ENCODE measurements at places on chromosomes 12 and 14.
A peak's percentile ranks its signal among the peaks of the same experiment; 100 is the strongest.

DNA sequence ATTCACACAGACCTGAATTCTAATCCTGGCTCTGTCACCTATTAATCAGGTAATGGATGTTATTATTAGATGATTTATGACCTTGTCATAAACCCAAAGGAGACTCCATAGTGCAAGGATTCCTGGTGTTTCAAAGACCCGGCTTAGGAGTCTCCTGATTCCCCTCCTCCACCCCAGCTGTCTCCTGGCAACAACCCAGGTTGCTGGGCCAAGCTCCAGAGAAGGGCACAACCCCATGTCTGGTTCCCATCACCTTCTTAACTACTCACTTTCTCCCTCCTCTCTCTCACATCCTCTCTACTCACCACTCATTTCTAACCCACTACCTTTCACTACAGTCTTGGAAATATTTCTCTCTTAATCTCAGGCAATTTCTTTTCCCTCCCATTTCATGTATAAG, 41.6 kb downstream of the RHOJ start:
- no peak for DNase-seq

GRCh38 chr12:27841392-27841882, 61.4 kb upstream of the MANSC4 start:
- DNase-seq, result no peak

DNA sequence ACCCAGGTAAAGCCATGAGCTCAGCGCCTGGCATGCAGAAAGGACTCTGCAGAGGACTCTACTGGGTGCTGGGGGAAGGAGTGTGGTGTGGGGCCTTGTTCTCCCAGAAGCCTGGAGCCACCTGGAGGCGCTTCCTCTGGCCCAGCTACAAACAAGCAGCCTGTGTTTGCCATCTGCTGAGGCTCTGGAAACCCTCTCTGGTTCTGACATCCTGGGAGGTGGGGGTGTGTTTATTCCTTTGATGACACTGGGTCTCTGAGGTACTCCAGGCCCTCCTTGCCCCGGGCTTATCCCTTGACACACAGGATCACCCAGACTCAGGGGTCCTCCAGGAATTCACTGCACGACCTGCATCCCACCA, 44.9 kb downstream of the RNF34 start:
- no peak for DNase-seq

- DNase-seq, result no peak
These were observed 222.9 kb upstream of the MYL2 start for GRCh38 chr12:111143271-111143670.

GRCh38 chr12:53074283-53074998, 4.7 kb downstream of the SPRYD3 start:
- DNase-seq, result no peak

- DNase-seq, result no peak
These were observed 81.4 kb downstream of the ATXN7L3B start for GRCh38 chr12:74619084-74619483.

GRCh38 chr12:82954572-82954971, 267.9 kb downstream of the TMTC2 start:
- DNase-seq, result no peak

DNA sequence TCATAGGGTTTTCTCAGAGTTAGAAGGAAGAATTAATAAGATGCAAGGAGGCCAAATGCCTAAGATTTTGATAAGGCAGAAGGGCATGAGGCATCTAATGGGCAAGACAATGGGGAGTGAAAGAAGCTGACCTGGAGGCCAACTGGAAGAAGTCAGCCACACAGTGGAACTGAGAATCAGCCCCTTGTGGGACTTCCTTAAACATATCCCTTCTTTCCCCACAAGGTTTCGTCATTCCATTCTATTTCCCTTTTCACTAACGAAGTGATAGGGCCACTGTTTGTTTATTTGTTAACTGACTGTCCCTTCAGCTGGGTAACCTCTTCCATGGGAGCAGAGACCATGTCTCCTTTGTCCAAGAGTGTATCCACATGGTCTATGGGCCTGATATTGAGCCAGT, 86.2 kb downstream of the HELB start:
- no peak for DNase-seq

DNA sequence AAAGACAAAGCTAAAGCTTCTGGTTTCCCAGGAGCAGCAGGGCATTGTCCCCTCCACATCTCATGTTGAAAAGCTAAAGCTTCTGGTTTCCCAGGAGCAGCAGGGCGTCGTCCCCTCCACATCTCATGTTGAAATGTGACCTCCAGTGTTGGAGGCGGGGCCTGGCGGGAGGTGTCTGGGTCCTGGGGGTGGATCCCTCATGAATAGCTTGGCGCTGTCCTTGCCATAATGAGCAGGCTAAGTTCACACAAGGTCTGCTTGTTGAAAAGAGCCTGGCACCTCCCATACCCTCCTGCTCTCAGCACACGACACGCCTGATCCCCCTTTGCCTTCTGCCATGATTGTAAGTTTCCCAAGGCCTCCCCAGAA, 123.7 kb downstream of the PIWIL1 start:
- DNase-seq, result no peak

GRCh38 chr14:71230897-71231296, 323.6 kb downstream of the PCNX1 start:
- no peak for DNase-seq

DNA sequence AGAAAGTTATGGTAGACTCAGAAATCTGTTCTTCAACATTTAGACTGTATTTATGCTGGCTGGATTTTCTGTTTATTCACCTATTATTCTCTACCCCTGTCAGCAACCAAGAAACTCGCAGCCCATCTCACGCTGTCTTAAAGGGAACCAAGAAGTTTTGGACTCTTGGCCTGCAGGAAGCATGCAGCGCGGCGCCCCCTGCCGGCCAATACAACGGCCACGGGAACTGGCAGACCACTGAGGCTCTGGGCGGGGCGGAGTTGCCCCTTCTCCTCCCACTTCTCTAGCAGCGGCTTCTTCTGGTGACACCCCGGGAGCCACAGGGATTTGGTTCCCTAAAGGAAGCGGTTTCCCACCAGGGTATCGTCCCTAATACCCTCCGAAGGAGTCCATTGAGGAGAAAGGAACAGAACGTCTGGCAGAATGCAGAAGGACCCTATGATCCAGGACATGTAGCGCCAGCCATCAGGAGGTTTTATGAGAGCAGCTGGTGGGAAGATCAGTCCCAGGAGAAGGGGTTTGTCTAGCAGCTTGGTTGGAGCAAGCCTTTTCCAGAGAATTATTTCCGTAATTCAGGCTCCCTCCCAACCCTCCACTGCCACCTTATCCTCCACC, 21.0 kb upstream of the RNASE2 start:
- no peak for DNase-seq

DNA sequence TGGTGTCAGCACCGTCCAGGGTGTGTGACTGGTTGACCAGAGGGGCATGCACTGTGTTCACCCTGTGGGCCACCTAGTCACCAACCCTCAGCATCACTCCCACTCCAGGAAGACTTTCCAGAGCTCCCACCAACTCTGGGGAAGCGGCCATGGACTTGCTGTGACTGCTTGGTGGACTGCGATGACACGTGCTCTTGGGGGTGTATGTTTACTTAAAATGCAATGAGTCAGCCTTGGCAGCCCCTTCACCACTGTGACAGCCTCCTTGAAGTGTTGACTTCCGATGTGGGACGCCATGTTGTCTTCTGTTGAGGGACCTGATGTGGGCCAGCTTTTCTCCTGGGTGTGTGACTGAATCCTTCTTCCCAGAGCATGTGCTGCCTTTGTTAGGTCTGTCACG, 151.1 kb upstream of the RTL1 start:
- no peak for DNase-seq

- DNase-seq, result no peak
These were observed 26.1 kb upstream of the PTHLH start for GRCh38 chr12:27998658-27999057.

- no peak for DNase-seq
These were observed 781.7 kb downstream of the TRHDE start for GRCh38 chr12:73053893-73054292.

- no peak for DNase-seq
These were observed 192.9 kb downstream of the SEC23A start for GRCh38 chr14:38910092-38910491.

DNA sequence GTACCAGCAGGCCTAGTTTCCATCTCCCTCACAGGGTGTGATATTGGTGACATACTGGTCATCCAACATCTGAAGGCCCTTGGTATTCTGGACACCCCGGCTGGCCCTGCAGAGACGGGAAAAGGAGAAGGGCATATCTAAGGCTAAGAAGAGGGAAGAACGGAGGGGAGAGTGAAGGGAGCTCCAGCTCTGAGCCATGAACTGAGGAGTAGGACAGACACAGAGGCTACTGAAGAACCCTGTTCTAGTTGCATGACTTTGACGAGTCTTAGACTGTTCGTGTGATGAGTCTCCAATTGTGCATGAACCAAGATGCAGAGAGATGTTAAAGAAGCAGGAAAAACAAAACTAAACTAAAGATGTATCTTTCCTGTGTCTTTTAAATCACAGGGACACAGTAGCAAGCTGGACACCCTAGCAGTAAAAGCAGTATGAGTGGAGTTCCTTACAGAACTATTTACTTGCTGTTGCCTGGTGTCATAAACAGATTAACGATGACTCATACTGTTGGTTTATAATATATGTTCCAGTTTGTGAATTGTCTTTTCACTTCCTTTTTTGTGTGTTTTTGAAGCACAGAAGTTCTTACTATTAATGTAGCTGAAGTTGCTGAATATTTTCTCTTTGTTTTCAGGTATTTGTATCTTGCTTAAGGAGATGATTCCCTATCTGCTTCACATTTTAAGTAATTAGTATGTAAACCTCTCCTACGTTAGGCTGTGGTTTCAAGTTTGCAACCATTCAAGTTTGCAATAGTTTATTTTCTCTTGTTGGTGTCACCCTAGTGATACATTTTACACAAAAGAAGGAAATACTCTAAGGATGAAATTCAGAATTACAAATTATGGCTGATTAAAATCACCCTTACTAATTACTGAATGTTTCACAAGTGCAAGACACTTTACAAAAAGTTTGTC, 15.7 kb downstream of the FAR2 start:
- peak; percentile 67 for DNase-seq

- DNase-seq, result peak; percentile 50
These were observed 58.1 kb upstream of the RMST start for GRCh38 chr12:97404543-97404942.

DNA sequence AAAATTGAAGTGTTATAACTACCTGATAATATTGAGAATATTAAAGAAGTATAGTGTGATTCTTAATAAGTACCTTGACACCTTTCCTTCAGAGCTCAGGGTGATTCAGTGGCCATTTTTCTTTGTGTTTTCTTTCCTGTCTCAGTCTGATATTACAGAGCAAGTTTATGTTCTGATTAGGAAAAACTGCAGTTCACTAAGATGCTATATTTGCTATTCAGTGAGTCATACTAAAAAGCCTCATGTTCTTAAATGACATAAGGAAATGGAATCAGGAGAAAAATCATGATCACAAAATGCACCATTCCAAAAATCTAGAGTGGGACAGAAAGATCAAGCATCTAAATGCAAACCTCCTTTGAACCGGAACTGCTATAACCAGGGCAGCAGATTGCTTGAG, 390.6 kb upstream of the ATP2B1 start:
- no peak for DNase-seq

- DNase-seq, result no peak
These were observed 418.4 kb downstream of the MDGA2 start for GRCh38 chr14:47257013-47257412.

DNA sequence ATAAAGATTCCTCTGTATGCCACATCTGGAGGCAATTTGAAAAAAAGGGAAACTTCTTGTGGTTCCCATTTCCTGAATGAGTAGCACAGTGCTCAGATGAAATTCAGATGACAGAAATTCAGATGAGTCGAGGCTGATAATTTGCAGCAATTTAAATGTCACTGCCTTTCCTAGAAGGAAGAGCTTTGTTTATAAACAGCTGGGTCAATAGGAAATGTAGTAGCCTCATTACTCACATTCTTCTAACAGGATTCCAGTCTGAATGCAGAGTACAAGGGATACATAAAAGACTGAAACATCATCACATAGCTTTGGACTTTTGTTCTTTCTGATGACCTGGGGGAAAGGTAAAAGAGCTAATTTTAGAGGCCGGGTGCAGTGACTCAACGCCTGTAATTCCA, 11.3 kb upstream of the DACT1 start:
- DNase-seq, result peak; percentile 60

GRCh38 chr14:45252366-45253069, 484 bp downstream of the MIS18BP1 start:
- peak; percentile 23 for DNase-seq

DNA sequence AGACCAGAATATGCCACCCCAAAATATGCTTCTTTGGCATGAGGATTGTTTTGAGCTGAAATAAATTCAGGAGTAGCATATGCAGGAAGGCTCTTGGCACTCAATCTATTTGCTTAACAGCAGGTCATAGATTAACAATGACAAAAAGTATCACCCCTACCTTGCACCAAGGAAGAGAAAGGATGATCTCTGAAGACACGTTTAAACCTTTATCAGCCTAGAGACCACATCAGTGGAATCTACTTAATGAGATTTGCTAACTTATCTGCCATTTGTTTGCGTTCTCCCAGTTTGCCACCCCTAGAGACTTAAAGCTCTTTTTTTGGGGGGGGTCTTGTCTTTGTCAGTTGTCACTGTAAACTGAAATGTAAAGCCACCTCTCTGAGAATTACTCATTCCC, 1278.7 kb upstream of the USP15 start:
- no peak for DNase-seq

- no peak for DNase-seq
These were observed 118.4 kb downstream of the PPHLN1 start for GRCh38 chr12:42444192-42444943.

DNA sequence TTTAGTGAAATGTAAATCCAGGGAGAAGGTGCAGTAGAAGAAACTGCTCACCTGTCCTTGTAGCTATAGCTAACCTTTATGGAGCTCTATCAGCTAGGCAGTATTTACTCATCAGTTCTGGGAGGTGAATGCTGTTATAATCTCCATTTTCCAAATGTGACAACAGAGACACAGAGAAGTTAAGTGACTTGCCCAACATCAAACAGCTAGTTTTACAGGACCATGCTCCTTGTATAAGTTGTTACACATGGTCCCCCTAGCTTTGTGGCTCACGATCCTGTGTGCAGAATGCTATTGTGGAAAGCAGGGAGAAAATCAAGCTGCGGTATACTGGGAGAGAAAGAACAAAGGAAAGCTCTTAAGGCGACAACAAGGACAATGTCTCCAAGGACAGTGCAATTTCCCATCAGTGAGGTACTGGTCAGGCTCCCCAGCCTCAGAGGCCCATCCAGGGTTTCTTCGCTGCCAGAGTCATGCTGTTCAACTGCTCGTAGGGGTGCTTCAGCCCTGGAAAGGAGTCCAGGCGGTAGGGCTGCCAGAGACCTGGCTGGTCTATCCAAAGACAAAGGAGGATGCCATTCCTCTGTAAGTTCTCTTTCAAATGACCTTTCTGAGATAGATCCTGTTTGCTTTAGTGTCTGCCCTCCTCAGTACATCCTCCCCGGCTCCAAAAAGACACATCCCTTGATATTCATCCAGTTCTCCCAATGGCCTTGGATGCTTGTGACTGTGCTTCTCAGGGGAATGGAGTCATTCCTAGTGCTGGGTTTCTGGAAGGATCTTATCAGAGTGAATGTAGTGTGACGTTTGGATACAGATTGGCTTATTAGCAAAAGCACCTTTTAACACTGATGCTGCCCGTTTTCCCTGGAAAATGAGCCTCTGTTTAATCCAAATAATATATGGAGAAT, 95.5 kb downstream of the ARF6 start:
- no peak for DNase-seq
